ENCODE measurements at places on chromosomes 2 and 18.

DNA sequence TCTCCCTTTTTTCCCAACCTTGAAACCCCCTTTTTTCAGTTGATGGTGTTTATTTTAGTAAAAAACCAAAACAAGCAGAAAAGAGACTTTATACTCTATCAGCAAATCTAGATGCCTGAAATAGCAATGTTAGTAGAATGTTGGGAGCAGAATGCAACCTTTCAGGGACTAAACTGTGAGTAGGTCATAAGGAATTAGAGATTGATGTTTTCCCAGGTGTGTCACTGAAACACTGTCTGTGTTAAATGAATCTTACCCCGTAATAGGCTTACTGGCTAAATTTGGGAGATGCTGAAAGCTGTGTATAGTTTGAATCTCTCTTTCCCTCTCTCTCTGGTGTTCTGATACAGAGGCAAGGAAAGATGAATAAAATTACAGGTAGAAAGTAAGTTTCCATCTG, 43.8 kb downstream of the AGFG1 start:
- no peak for DNase-seq

DNA sequence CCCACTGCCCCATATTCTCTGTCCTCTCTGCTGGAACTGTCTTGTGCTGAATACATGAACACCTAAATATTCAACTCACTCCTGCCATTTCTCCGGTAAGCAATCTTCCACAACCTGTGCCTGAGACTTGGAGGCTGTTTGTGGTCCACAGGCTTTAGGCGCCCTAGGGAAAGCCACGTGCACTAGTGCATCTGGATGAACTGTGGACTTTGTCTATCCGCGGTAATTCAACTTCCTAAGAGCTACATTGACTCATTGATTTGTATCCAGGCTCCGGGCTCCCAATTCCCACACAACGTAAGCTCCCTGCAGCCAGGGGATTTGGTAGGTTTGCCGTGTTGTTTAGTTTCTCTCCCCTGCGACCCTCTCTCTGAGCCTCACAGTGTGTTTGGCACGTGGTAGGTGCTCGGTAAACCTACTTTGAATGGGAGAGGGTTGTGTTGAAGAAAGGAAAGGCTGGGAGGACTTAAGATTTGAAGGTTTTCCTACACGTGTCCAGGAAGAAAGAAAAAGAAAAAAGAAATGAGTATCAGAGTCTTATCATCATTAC, 718.2 kb downstream of the DPP10 start:
- no peak for DNase-seq

DNA sequence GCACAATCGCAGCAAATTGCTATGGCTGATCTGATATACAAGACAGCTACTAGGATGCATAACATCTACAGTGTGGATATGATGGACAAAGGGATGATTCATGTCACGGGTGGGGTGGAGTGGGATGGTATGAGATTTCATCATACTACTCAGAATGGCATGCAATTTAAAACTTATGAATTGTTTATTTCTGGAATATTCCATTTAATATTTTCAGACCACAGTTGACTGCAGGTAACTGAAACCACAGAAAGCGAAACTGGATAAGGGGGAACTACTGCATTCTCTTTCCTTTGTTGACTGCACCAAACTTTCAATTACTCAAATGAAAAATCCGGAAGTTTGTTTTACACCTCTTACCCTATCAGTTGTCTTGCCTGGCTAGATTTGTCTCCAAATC, 94.4 kb upstream of the NEUROD1 start:
- DNase-seq, result no peak

- DNase-seq, result no peak
Measured at GRCh38 chr18:46388286-46388685, 268.7 kb downstream of the LOXHD1 start.

- no peak for DNase-seq
Measured at GRCh38 chr2:128584296-128584890, 265.7 kb upstream of the HS6ST1 start.

DNA sequence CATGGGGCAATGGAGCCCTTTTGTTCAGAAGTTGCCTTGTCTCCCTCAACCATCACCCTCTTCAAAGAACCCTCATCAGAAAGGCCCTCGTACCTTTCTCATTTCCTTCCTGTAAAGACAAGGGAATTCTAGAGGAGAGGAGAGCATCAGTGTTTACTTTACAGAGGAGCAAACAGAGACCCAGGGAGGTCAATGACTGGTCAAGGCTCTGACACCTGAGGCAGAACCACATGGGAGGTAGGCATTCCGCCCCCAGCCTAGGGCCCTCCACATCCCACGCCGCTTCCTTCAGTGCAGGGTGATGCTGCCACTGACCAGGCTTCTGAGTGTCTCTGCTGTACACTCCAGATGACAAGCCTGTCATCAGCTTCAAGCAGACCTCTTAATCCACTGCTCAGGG, 104.7 kb downstream of the NRP2 start:
- no peak for DNase-seq

DNA sequence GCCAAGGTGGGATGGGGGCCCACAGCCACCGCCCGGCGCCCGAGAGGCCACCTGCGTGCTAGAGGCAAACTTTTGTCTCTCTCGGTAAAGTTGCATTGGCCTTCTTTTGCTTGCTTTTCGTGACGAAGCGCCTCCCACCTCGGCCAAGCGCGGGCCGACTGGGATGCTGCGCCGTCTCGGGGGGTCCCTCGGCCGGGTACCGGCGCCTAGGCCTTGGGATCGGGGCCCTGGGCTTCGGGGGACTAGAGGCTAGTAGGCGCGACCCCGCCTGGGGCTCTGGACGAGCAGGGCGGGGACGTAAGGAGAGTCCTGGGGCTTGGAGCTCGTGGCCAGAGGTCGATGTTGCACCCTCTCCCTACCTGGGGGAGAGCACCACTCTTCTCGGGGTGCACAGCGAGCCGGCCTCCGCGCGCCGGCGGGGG, 545 bp downstream of the GLI2 start:
- DNase-seq, result no peak

Measured in Panc1 (cell line).